ENCODE measurements at places on chromosomes 3 and 15. TPM values are rescaled to one million over a fixed set of nuclear protein-coding genes. Genes with fewer than 3 reads are reported as not detected.

- no peak for DNase-seq
- no peak overlapping the region for H3K27ac ChIP-seq
Observed at GRCh38 chr3:182709306-182709705, 84.0 kb upstream of the ATP11B start.

GRCh38 chr3:81776643-81777042 lies 15.2 kb upstream of the GBE1 start:
- no peak for DNase-seq
- H3K4me1 ChIP-seq: peaks cover 4% of the 10 kb centered on the region
- no peaks in the 10 kb centered on the region for H3K27me3 ChIP-seq
- no peaks in the 10 kb centered on the region for H3K36me3 ChIP-seq
- no peak overlapping the region for H3K27ac ChIP-seq

Gene NR2E3
- total RNA-seq: not detected

DNA sequence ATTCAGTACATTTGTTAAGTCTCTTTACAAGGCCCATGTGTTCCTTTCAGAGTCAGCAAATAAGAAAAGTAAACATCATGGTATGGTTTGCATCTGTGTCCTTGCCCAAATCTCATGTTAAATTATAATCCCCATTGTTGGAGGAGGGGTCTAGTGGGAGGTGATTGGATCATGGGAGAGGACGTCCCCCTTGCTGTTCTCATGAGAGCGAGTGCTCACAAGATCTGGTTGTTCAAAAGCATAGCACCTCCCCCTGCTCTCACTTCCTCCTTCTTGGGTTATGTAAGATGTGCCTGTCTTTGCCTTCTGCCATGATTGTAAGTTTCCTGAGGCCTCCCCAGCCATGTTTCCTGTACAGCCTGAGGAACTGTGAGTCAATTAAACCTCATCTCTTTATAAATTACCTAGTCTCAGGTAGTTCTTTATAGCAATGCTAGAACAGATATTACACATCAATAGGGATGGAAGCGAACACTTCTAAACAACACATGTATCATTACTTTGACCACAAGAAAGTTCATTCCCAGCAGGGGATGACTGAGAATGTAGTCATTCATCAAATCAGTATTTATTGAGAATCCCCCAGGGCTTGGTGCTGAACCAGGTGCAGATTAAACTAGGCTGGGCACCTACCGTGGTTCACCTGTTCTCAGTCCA lies 4.1 kb downstream of the EFCAB12 start:
- no peaks in the 10 kb centered on the region for H3K36me3 ChIP-seq
- H3K27ac ChIP-seq: no peak overlapping the region
- no peaks in the 10 kb centered on the region for H3K27me3 ChIP-seq
- H3K4me1 ChIP-seq: peaks cover 15% of the 10 kb centered on the region
- no peak overlapping the region for H3K4me3 ChIP-seq

Gene LRRIQ4
- total RNA-seq: not detected

DNA sequence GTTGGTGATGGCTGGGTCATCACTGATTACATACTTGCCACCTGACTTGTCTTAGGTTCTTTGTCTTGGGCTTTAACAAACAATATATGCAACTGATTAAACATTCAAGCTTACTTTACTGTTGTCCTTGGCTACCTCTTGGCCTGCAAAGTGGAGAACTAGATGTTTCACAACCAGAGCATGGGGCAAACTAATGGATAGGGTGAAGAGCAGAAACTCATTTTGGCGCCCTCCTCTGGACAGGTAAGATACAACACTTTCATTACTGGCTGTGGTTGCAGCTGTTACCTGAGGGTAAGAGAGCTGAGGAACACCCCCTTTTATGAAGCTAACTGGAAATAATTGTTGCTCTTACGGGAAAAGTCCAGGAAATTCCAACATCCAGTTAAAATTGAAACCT lies 262.1 kb downstream of the NAALADL2 start:
- H3K36me3 ChIP-seq: no peaks in the 10 kb centered on the region
- no peak overlapping the region for H3K27ac ChIP-seq
- no peaks in the 10 kb centered on the region for H3K4me1 ChIP-seq
- no peaks in the 10 kb centered on the region for H3K27me3 ChIP-seq
- DNase-seq: no peak

- no peak overlapping the region for H3K27ac ChIP-seq
- DNase-seq: no peak
- no peaks in the 10 kb centered on the region for H3K4me1 ChIP-seq
- no peak overlapping the region for H3K4me3 ChIP-seq
- no peaks in the 10 kb centered on the region for H3K36me3 ChIP-seq
- no peaks in the 10 kb centered on the region for H3K27me3 ChIP-seq
Observed at GRCh38 chr15:89346516-89347231, 12.1 kb upstream of the POLG start.

DNA sequence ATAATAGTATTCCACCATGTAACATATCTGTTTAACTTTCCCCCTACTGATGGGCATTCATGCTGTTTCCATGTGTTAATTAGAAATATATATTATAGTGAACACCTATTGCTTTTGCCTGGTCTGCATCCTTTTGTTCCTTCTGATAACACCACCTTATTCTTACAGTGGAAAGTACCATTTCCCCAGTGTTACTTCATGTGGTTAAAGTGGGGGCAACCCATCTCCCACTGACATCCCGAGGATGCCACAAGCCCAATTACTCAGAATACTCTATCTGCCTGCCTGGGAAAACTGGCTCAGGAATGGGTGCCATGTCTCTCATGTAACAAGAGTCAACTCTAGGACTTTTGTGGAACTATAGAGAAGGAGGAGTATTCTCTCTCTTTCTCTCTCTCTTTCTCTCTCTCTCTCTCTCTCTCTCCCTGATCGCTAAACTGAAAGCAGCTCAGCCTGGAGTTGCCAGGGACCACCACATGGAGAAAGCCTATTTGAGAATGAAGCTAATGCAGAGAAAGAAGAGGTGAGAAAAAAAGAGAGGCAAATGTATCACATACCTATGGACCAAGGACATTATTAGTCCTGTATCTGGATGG lies 66.4 kb upstream of the PPIB start:
- no peak overlapping the region for H3K4me3 ChIP-seq

Gene FSIP1
- 1.6 TPM for total RNA-seq

DNA sequence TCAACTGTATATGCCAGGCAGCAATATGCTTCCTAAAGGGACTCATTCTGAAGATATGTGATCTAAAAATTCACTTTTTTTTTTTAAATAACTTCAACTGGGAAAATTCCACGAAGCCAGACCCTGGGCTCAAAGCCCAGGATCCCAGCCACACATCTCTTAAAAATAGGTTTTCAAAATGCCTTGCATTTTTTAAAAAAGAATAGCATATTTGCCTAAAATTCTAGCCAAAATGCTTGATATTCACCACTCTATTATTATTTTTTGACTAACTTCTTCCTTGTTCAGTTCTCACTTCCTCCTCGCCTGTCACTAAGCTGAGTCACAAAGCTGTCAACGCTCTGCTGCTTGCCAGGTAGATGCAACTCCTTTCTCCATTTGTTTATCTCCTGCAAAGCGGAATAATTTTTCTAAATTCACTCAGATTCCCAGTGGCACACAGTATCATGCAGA lies 28.0 kb upstream of the VGLL4 start:
- no peaks in the 10 kb centered on the region for H3K36me3 ChIP-seq
- peaks cover 40% of the 10 kb centered on the region for H3K4me1 ChIP-seq
- peak; percentile 74 for DNase-seq
- no peak overlapping the region for H3K27ac ChIP-seq
- no peak overlapping the region for H3K4me3 ChIP-seq
- no peaks in the 10 kb centered on the region for H3K27me3 ChIP-seq

- peak; percentile 94 for DNase-seq
- H3K4me1 ChIP-seq: peaks cover 40% of the 10 kb centered on the region
- no peaks in the 10 kb centered on the region for H3K27me3 ChIP-seq
- no peaks in the 10 kb centered on the region for H3K36me3 ChIP-seq
- peak overlapping the region; percentile 95 for H3K27ac ChIP-seq
Observed at GRCh38 chr3:112561484-112561733, 353 bp downstream of the ATG3 start.

DNA sequence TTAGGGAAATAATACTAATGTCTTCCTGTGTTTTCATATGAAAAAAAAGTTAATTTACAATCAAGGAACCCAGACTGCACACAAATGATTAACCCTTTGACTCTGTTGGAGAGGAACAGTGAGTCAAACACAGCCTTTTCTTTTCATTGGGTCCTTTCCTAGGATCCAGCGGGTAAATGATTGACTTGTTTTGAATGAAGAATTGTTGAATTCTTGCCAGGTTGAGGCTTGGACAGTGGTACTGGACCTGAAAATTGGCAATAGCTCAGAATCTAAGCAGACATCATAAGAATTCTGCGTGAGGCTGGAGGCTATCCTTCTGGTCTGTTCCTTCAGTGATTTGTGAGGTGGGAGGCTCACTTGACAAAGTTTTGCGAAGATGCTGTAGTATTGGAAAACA lies 143.0 kb downstream of the RYR3 start:
- H3K27me3 ChIP-seq: no peaks in the 10 kb centered on the region
- no peaks in the 10 kb centered on the region for H3K36me3 ChIP-seq
- H3K4me1 ChIP-seq: no peaks in the 10 kb centered on the region
- H3K27ac ChIP-seq: no peak overlapping the region
- DNase-seq: no peak

DNA sequence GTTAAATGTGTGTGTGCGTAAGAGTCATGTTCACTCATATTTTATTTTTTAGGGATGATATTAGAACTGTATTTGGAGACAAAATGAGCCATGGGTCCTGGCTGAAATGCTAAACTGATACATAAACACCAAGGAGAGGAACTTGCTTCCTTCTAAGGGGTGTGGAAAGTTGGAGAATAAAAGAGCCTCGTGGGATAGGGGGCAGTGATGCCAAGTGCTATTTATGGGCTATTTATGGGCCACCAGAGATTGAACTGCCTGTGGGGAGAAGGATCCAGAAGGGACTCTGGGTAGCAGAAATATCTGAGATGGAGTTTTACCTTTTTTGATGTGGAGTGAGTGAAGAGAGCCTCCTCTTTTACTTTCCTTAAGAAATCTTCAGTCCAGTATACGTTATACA lies 1.8 kb upstream of the ARNT2 start:
- no peak overlapping the region for H3K27ac ChIP-seq
- no peak overlapping the region for H3K4me3 ChIP-seq
- H3K4me1 ChIP-seq: peaks cover 16% of the 10 kb centered on the region
- H3K36me3 ChIP-seq: no peaks in the 10 kb centered on the region
- DNase-seq: no peak

DNA sequence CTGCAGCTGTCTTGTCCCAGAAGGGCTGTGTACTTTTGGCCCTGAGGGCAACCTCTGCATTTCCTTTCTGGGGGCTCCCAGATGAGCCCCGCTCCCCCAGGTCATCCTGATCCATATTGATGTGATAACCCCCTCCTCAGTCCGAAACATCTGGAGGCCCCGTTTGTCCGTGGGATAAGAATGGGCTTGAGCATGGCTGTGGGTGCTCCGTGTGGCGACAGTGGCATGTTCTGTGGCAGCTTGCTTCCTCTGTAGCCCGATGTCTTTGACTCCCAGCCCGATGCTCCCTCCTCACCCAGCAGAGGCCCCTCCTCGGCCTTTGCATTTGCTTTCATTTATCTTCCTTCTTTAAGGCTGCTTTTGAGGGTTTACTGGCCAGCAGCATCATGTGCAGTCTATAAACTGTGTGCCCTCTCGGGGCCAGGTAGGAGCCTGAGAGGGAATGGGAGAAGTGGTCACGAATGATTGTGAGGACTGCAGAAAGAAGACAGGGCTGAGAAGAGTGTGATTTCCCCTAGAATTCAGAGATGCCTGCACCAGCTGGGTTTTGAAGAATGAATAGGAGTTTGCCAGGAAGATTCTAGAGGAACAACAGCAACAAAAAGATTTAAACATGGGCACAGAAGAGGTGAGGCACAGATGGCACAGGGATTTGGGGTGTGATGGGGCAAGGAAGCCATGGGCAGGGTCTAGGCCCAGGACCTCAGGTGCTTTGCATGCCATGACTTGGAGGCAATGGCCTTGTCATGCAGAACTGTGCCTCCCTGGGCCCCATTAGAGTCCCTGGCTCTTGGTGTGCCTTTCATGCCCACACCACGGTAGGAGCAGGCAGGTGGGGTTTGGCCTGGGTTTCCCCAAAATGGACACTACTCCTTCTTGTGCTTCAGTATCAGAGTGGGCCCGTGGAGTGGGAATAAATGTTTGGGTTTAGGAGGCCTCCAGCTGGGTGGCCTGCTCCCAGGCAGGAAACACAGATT lies 34.2 kb downstream of the APBA2 start:
- no peaks in the 10 kb centered on the region for H3K36me3 ChIP-seq
- H3K27ac ChIP-seq: no peak overlapping the region
- H3K4me3 ChIP-seq: no peak overlapping the region
- DNase-seq: no peak
- no peaks in the 10 kb centered on the region for H3K27me3 ChIP-seq

GRCh38 chr3:25592510-25592968 lies 72.2 kb downstream of the TOP2B start:
- H3K36me3 ChIP-seq: no peaks in the 10 kb centered on the region
- no peak for DNase-seq
- H3K27ac ChIP-seq: peak overlapping the region; percentile 70
- no peak overlapping the region for H3K4me3 ChIP-seq

Data from esophagus muscularis mucosa (tissue), 4 donors.